ENCODE measurements at places on chromosomes 7 and 10.

DNA sequence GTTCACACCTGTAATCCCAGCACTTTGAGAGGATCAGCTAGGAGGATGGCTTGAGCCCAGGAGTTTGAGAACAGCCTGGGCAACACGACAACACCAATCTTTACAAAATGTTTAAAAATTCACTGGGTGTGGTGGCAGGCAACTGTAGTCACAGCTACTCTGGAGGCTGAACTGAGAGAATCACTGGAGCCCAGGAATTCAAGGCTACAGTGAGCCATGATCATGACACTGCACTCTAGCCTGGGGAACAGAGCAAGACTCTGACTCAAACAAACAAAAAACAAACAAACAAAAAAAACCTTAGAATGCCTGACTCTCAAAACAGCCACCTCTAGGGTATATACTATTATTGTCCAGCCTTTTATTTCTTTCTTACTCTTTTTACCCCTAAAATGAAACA, 56.5 kb upstream of the PAPSS2 start:
- H3K36me3 ChIP-seq: no peaks in the 10 kb centered on the region
- no peaks in the 10 kb centered on the region for H3K27me3 ChIP-seq
- H3K4me1 ChIP-seq: peaks cover 6% of the 10 kb centered on the region
- H3K4me3 ChIP-seq: no peak overlapping the region

- H3K4me1 ChIP-seq: no peaks in the 10 kb centered on the region
- no peaks in the 10 kb centered on the region for H3K36me3 ChIP-seq
- H3K4me3 ChIP-seq: no peak overlapping the region
- DNase-seq: no peak
- H3K27ac ChIP-seq: no peak overlapping the region
- peaks cover 13% of the 10 kb centered on the region for H3K27me3 ChIP-seq
Measured at GRCh38 chr7:44143646-44144250, 2.6 kb upstream of the MYL7 start.

DNA sequence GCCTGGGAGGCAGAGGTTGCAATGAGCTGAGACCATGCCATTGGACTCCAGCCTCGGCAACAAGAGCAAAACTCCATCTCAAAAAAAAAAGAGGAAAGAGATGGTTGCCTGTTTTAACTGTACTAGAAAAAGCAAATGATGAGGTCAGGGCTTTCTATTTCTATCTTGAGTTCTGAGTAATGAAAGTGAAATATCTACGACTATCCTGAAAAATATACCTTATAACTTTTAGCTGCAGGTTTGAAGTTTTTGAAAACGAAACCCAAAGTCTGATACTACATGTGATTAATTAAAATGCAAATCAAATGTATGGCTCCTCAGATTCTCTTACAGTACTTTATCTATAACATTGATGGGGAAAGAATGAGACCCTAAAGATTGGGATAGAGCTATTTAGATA, 636.2 kb upstream of the LRRN3 start:
- no peak for DNase-seq
- no peaks in the 10 kb centered on the region for H3K36me3 ChIP-seq
- H3K27ac ChIP-seq: no peak overlapping the region
- H3K4me3 ChIP-seq: no peak overlapping the region
- no peaks in the 10 kb centered on the region for H3K27me3 ChIP-seq

DNA sequence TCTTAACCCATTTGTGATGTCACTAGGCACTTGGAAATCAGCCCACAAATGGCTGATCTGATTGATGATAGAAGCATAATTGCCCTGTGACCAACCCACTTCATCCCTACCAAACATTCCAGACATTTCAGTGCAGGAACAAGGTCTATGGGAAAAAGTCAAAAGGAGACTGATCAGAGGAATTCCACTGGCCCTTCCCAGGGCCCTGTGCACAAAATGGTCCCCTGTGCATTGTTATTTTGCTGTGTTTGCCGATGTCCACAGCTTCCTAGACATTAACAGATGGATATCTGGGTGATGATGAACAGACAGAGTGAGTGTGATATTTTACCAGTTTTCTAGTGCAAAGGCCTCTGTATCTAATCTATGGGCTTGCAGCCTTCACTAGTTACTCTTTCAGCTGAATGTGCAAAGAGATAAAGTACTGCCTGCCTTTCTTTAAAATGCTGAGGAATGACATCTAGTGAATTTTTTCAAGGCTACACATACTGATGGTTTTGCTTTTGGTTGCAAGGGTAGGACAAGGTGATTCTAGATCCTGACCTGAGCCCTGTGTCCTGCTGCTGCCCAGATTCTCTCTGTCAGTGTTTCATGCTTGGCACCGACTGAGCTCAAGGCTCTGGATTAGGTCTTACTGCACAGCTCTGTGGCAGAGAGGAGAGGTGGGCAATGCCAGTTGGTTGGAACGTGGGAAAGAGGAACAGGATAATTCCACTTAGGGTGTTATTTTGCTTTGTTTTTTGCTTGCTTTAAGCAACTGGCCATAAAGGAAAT, 55.4 kb downstream of the CALD1 start:
- H3K4me1 ChIP-seq: no peaks in the 10 kb centered on the region
- no peak overlapping the region for H3K27ac ChIP-seq
- DNase-seq: no peak
- H3K27me3 ChIP-seq: no peaks in the 10 kb centered on the region

DNA sequence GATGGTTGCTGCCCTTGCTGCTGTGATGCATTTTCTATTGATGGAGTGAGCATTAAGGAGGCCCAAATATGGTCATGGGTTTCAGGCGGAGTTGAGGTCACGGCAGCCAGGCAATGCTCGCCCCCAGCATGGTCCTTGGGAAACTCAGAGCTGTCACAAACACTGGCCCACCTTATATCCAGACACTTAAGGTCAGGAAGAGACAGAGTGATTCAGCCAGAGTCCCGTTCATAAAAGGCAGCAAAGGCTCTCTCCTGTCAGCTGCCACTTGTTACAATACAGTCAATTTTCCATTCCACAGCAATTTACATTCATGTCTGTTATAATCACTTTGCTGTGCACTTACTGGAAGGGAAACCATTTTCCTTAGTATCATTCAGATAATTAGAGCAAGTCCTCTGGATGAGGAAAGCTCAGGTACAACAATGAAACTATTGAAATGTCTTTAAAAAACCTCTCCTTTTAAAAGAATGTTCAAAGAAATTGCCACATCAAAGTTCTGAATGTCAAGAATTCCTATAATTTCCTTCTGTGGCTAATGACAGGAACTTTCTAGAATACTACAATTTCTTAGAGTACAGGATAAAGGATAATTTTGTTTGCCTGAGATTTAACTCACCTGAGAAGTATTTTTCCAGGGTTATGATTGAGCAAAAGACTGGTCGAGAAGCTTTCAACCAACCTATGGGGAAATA, 14.8 kb upstream of the ANKRD1 start:
- peaks cover 67% of the 10 kb centered on the region for H3K27me3 ChIP-seq
- no peaks in the 10 kb centered on the region for H3K36me3 ChIP-seq
- H3K27ac ChIP-seq: no peak overlapping the region
- H3K4me3 ChIP-seq: no peak overlapping the region
- H3K4me1 ChIP-seq: peaks cover 7% of the 10 kb centered on the region
- no peak for DNase-seq

- no peaks in the 10 kb centered on the region for H3K36me3 ChIP-seq
- H3K27me3 ChIP-seq: no peaks in the 10 kb centered on the region
- H3K4me3 ChIP-seq: no peak overlapping the region
- no peak overlapping the region for H3K27ac ChIP-seq
- no peak for DNase-seq
Measured at GRCh38 chr10:106320876-106321275, 843.6 kb downstream of the SORCS1 start.

- no peaks in the 10 kb centered on the region for H3K36me3 ChIP-seq
- no peak for DNase-seq
- H3K4me1 ChIP-seq: no peaks in the 10 kb centered on the region
- H3K27ac ChIP-seq: no peak overlapping the region
- H3K27me3 ChIP-seq: no peaks in the 10 kb centered on the region
Measured at GRCh38 chr7:43849047-43849446, 20.3 kb downstream of the MRPS24 start.

DNA sequence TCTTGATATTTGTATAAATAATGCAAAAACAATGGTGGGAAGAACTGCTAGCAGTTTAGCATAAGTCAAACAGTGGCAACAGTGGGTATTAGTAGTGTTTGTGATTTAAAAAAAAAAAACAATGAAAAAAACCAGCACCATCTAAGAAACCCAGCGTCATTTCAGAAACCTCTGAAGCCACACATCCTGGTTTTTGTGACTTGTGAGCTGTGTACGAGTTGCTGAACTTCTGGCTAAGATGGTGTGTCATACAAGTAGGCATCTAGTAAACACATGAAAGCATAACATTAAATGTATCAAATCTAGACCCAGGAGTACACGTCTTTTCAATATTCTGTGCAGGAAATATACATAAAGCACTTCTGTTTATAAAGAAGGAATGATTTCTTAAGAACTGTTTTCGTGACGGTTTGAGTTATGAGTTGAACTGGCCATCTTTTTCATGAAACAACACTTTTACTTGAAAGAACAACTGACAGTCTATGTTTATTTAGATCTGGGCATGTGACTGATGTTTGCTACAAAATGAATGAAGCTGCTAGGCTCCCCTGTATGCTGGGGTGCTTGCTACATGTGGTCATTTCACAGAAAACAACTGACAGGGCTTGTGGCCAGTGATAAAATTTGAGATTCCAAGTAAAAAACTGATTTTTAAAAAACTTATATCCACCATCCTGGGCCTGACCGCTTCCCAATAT, 143.5 kb downstream of the PIP4K2A start:
- H3K27me3 ChIP-seq: no peaks in the 10 kb centered on the region
- H3K4me1 ChIP-seq: no peaks in the 10 kb centered on the region
- DNase-seq: no peak
- no peak overlapping the region for H3K4me3 ChIP-seq

DNA sequence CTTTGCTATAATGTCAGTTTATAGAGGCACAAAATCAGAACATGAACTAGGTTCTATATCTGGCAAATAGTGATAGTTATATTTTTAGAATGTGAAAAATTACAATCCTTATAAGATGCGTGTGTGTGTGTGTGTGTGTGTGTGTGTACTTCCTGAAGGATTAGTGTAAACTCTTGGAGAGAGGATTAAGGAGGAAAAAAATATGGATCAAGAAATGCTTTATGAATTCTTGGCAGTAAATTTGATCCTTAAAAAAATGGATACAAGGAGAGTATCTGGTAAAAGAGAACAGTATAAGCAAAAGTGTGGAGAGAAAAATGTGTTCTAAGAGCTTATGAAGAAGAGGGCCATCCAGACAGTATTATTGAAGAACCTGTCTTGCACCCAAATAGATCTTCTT, 484.3 kb downstream of the ADRA2A start:
- no peak overlapping the region for H3K27ac ChIP-seq
- H3K4me1 ChIP-seq: 0 out of 2 replicates have a peak, but pooled peaks cover 5% of the 10 kb centered on the region
- H3K36me3 ChIP-seq: no peaks in the 10 kb centered on the region

DNA sequence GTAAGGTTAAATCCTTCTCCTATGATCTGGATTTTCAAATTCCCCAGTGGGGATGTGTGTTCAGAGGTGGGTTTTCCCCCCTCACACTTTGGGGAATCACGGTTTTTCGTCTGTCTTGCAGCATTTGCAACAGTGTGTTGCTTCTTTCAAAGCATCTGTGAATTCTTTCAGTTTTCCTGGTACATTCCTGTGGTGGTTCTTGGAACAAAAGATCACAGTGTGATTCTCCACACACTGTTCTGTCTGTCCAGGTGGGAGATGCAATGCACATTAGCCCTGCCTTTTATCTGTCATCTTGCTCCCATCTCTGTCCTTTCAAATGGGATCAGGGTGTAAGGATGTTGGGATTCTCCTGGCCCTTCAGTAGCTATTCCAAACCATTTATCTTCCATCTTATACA, 11.8 kb downstream of the AGK start:
- DNase-seq: no peak
- peaks cover 2% of the 10 kb centered on the region for H3K4me1 ChIP-seq
- no peak overlapping the region for H3K4me3 ChIP-seq

GRCh38 chr7:5687936-5688630, 93.4 kb downstream of the RNF216 start:
- H3K27ac ChIP-seq: no peak overlapping the region
- H3K36me3 ChIP-seq: peaks cover 4% of the 10 kb centered on the region
- H3K4me3 ChIP-seq: no peak overlapping the region
- DNase-seq: no peak

DNA sequence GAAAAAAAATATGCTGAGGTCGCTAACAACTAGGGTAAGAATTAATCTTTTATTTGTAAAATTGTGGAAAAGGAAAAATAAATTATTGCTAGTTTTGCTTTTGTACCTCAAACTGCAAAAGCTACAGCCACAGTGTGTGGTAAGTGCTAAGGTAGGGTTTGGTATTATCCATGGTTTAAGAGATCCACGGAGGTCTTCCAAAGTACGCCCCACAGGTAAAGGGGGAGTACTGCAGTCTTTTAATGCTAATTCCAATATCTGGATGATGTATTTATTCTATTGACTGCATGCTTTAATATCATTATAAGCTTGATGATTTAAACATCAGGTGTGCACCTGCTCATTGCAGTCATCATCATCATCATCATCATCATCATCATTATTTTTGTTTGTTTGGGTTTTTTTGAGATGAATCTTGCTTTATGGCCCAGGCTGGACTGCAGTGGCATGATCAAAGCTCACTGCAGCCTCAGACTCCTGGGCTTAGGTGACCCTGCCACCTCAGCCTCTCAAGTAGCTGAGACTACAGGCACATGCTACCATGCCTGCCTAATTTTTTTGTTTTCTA, 38.4 kb upstream of the BMS1 start:
- H3K4me1 ChIP-seq: no peaks in the 10 kb centered on the region
- no peak overlapping the region for H3K4me3 ChIP-seq
- no peak overlapping the region for H3K27ac ChIP-seq
- no peak for DNase-seq
- no peaks in the 10 kb centered on the region for H3K27me3 ChIP-seq

GRCh38 chr10:104795411-104795810, 154.3 kb downstream of the SORCS3 start:
- no peak overlapping the region for H3K4me3 ChIP-seq
- no peaks in the 10 kb centered on the region for H3K36me3 ChIP-seq
- no peak for DNase-seq
- no peaks in the 10 kb centered on the region for H3K27me3 ChIP-seq
- no peaks in the 10 kb centered on the region for H3K4me1 ChIP-seq

GRCh38 chr10:120386896-120387295, 70.1 kb upstream of the PLPP4 start:
- H3K27me3 ChIP-seq: no peaks in the 10 kb centered on the region
- H3K4me3 ChIP-seq: no peak overlapping the region
- no peaks in the 10 kb centered on the region for H3K36me3 ChIP-seq

DNA sequence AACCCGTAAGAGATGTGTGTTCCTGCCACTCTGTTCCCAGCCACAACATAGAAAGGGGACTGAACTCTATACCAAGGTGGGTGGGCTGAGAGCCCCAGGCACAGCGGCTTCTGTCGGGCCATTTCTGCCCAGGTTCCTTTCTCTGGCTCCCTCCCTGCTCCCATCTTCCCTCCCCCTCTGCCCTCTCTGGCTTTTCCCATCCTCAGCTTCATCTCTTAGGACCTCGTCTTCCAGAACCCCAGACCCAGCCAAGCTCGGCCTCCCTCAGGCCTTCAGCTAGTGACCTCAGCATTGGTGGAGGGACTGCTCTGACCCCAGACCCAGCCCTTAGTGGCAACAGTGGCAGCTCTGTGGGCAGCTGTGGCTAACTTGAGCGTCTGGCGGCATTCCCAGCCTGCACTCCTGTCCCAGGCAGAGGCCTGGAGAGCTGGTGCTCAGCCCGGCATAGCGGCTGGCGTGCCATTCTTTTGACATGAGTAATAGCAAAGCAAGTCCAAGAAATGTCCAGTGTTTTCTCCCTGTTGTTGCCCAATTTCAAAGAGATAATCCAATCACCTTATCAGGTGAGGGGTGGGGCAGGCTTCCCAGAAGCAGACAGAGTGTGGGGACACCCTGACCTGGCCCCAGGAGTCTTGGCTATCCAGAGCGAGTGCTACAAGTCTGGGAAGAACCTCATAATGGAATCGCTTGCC, 15.9 kb downstream of the PTPRE start:
- DNase-seq: no peak
- H3K27ac ChIP-seq: no peak overlapping the region
- H3K27me3 ChIP-seq: no peaks in the 10 kb centered on the region
